ENCODE measurements at places on chromosomes 16 and 17.

GRCh38 chr16:51419768-51420167 lies 268.7 kb upstream of the SALL1 start:
- no peak for DNase-seq

- no peak for DNase-seq
Measured at GRCh38 chr16:322476-323143, 29.9 kb downstream of the AXIN1 start.

- DNase-seq = no peak
Measured at GRCh38 chr17:5472511-5472910, 3.7 kb upstream of the DHX33 start.

GRCh38 chr17:44794851-44795413 lies 35.2 kb downstream of the GJC1 start:
- DNase-seq = peak; percentile 74

DNA sequence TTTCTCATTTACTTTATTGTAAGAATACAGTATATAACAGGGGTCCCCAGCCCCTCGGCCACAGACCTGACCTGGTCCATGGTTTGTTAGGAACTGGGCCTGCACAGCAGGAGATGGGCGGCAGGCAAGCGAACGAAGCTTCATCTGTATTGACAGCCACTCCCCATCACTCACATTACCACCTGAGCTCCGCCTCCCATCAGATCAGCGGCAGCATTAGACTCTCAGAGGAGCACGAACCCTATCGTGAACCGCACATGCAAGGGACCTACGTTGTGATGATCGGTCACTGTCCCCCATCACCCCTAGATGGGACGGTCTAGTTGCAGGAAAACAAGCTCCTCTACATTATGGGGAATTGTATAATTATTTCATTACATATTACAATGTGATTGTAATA lies 410.6 kb downstream of the SLC39A11 start:
- no peak for DNase-seq

DNA sequence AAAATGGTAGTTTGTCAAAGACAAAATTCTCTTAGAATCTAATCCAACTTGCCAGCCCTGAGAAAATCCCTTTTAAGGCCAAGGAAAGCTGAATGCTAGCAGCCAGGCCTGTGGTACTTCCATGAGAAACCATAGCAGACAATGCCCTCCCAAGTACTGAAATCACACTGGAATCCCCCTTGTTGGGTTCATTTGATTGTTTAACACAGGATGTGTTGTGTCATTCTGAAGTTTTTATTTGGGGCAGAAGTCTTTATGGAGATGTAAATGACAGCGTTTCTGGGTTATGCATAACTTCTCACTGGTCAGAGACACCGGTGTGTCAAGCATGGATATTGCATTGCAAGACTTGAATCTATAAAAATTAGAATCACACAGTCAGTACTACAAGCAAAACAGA lies 6.0 kb upstream of the ARL2BP start:
- no peak for DNase-seq

DNA sequence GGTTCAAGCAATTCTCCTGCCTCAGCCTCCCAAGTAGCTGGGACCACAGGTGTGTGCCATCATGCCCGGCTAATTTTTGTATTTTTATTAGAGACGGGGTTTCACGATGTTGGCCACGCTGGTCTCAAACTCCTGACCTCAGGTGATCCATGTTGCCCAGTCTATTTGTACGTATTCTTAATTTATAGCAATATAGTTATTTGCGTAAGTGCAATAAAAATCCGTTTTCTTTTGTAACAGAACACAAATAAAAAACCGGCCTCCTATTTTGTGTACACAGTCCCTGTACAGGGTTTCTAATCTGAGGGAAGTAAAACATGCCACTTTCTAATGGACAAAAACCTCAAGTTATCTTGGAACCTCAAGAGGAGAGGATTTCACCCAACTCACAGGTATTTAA lies 7.7 kb downstream of the RNPS1 start:
- no peak for DNase-seq

- DNase-seq = peak; percentile 80
Measured at GRCh38 chr16:85234310-85235204, 122.3 kb upstream of the CIBAR2 start.

DNA sequence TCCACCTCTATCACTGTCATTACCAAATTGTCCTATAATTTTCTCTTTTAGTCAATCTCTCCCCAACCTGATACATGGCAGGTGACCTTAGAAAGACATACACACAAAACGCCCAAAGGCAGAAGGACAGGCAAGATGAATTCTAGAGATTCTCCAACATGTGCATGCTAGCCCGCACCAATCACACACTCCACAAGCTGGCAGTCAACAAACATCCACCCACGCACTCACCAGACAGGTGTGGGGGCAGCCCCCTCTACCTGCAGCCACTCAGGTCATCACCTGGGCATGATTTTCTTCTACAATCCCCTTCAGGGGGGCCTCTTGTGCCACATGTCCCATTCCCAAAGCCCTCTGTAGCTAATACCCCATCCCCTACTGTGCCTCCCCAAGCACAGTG lies 9.5 kb downstream of the MPP2 start:
- DNase-seq = no peak

- DNase-seq = no peak
Measured at GRCh38 chr17:28485049-28485448, 11.6 kb downstream of the SLC13A2 start.

DNA sequence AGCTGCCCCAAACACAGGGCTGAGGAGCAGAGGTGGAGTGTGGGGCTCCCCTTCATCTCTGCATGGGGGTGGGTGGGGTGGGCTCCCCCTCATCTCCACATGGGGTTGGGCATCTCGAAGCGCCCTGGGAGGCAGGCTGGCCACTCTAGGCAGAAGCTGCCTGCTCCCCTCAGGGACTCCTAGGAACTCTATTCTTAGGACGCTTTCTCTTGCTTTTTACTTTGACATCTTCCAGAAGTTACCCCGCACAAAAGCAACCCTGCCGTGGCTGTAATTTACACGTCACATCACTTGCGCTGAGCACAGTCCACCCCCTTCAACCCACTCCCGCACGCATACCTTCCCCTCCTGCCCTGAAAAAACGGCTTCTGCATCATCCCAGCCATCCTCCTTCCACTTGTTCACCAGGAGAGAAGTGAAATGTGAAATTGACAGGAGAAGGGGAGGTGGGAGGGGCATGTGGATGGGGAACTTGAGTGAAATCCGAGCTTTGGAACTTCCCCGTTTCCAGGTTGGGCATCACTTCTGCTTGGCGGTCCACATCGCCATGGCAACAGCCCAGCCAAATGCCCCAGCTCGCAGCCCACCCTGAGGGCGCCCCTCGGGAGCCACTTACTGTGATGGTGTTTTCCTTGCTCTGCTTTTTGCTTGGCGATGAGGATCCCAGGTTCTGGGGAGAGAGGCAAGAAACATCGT lies 53.7 kb upstream of the RCVRN start:
- DNase-seq = no peak

GRCh38 chr16:56116577-56116964 lies 74.7 kb upstream of the GNAO1 start:
- no peak for DNase-seq

- no peak for DNase-seq
Measured at GRCh38 chr16:17526956-17527937, 56.5 kb upstream of the XYLT1 start.

GRCh38 chr17:77068915-77069314 lies 71.9 kb upstream of the SEC14L1 start:
- no peak for DNase-seq

DNA sequence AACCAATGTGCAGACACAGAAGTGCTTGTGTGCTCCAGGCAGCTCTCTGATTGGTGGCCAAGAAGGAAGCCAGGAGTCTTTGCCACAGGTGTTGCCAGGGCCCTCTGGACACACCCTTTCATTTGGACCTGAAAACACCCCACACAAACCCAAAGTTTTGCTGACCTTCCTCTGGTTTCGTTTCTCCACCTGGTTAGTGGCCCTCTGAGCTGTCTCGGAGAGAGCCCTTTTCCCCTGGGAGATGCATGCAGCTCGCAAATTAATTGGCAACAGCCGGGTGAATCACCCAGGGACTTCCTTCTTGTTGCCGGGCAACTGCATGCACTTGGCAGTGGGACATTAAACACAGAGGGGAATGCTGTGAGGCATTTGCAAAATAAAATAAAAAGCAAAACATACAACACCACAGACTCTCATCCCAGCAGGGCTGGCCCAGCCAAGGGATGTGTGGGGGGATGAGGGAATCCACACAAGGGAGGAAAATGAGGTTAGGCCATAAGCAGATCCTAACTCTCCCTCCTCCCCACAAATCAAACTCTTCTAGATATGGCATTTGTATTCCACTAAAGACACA lies 286.6 kb downstream of the SOX9 start:
- peak; percentile 93 for DNase-seq

- DNase-seq = peak; percentile 80
Measured at GRCh38 chr17:51015145-51015558, 105.5 kb downstream of the SPAG9 start.

GRCh38 chr16:85607321-85607765 lies 5.8 kb upstream of the GSE1 start:
- no peak for DNase-seq

DNA sequence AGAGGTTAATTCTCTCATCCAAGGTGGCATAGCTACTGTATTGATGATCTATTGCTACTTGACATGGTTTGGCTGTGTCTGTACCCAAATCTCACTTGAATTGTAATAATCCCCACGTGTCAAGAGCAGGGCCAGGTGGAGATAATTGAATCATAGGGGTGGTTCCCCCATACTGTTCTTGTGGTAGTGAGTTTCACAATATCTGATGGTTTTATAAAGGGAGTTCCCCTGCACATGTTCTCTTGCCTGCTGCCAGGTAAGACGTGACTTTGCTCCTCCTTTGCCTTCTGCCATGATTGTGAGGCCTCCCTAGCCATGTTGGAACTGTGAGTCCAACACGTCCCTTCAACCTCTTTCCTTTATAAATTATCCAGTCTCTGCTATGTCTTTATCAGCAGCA lies 22.9 kb upstream of the CPPED1 start:
- no peak for DNase-seq

- DNase-seq = no peak
Measured at GRCh38 chr17:17454276-17454675, 22.5 kb upstream of the MED9 start.

- no peak for DNase-seq
Measured at GRCh38 chr17:7218166-7218565, 1.5 kb downstream of the DLG4 start.

DNA sequence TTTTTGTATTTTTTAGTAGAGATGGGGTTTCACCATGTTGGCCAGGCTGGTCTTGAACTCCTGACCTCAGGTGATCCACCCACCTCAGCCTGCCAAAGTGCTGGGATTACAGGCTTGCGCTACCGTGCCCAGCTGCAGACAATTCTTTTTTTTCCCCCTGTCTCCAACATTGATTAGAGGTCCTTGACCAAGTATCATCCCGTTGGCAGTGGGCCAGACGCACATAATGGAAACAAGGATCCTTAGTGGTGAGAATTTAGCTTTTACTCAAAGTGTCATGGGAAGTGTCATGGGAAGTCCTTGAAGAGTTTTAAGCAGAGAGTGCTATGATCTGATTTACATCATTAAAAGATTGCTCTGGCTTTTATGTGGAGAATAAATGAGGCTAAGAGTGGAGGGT lies 2.1 kb upstream of the FBXO47 start:
- no peak for DNase-seq

DNA sequence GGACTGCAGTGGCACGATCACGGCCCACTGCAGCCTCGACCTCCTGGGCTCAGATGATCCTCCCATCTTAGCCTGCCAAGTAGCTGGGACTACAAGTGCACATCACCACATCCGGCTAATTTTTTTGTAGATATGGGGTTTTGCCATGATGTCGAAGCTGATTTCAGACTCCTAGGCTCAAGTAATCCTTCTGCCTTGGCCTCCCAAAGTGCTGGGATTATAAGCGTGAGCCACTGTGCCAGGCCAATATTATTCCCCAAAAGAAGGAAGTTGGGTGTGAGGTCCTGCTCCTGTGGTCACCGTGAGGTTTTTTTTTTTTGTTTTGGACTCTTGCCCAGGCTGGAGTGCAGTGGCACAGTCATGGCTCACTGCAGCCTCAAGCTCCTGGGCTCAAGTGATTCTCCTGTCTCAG lies 1.5 kb downstream of the AMZ2 start:
- no peak for DNase-seq

- no peak for DNase-seq
Measured at GRCh38 chr16:19299565-19299964, 14.0 kb downstream of the CLEC19A start.

DNA sequence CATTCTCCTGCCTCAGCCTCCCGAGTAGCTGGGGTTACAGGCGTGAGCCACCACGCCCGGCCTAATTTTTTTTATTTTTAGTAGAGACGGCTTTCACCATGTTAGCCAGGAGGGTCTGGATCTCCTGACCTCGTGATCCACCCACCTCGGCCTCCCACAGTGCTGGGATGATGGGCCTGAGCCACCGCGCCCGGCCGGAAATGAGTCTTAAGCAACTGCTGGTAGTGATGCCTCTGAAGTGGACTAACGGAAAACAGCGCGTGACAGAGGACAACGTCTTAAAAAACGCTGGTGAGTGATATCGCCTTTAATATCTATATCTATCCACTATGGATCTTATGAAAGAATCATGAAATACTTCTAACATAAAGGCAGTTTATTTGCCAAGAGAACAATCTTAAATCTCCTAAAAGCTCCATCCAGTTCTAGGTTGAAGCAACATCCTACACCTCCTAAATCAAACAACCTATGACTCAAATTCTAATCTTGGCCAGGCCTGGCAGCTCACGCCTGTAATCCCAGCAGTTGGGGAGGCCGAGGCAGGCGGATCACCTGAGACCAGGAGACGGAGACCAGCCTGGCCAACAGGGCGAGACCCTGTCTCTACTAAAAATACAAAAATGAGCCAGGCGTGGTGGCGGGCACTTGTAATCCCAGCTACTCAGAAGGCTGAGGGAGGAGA lies 69.8 kb downstream of the NXN start:
- DNase-seq = no peak

- DNase-seq = no peak
Measured at GRCh38 chr17:22507823-22508222, 815.5 kb downstream of the KCNJ18 start.

- DNase-seq = no peak
Measured at GRCh38 chr17:74343526-74344284, 17.7 kb downstream of the KIF19 start.

DNA sequence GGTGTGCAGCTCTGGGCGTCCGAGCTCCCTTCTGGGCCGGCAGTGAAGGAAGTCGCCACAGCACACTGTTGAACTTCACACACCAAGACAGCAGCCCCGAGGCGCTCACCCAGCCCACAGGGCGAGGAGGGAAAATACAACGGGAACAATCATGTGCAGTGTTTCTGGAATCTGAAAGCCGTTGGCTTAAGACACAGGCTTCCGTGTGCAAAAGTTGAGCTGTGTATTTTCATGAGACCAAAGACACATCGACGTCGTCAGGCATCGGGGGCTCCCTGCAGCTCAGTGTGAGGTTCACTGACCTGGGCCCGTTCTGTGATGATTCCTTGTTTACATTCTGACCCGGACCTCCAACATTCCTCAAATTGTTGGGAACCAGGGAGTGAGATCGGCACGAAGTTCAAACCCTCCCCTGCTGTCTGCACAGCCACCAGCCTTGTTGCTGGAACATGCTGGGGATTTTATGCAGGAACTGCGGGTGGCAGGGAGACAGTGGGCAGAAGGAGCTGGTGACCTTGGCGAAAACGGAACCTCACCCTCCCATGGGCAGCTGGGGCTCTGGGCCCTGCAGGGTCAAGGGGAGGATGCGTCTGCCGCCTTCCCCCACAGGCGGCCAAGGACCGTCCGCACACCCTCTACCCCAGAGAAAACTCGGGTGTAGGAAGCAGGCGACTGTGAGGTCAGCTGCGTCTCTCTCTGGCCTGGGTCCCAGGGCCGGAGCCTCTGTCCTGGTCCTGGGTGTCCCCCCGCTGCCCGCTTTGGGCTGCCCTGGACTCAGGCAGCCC lies 72.2 kb downstream of the METRNL start:
- DNase-seq = peak; percentile 12
